ENCODE measurements at places on chromosomes 5 and 9. TPM values are rescaled to one million over a fixed set of nuclear protein-coding genes. Genes with fewer than 3 reads are reported as not detected.

Gene INSL4
- total RNA-seq: not detected

Gene SPATA31C1
- total RNA-seq: not detected

Gene PLPP7
- 124 TPM for total RNA-seq

Gene NR2F1
- 35.3 TPM for total RNA-seq

- H3K27ac ChIP-seq: no peak overlapping the region
- no peaks in the 10 kb centered on the region for H3K27me3 ChIP-seq
- no peaks in the 10 kb centered on the region for H3K36me3 ChIP-seq
- no peak overlapping the region for H3K4me3 ChIP-seq
- no peaks in the 10 kb centered on the region for H3K4me1 ChIP-seq
Measured at GRCh38 chr5:175813943-175814630, 57.3 kb upstream of the CPLX2 start.

DNA sequence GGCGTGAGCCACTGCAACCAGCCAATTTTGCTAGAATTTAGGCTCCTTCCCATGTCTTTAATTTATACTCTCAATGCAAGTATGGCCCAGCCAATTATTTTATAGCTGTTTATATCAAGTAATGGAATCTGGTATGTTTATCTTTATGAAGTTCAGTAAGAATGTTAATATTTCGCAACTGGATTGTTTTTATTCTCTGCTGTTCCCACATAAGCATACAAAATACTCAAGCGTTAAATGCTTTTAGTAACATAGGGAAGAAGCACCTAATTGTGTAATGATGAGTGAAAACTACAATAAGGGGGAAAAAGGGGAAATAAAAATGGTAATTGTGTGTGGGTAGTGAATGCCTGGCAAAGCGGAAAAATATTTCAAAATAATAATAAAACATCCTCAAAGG is 21.3 kb downstream of the PWWP2A start:
- peaks cover 8% of the 10 kb centered on the region for H3K36me3 ChIP-seq
- no peaks in the 10 kb centered on the region for H3K27me3 ChIP-seq
- DNase-seq: no peak

DNA sequence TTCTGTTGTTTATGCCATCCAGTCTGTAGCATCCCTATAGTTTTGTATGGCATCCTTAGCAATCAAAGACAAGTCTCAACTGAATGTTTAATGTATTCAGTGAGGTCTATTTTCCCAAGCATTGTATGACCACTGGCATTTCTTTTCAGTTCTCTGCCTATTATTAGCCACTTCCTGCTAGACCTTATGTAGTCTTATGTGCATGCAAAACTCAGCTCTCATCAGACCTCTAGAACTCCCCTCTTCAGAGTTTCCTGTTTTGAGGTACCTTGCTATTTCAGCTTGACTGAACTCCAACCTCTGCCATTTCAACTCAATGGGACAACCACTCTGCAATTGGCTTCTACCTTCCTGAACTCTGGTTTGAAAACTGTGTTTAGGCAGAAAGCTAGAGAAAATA is 113.2 kb downstream of the SLC25A46 start:
- no peak overlapping the region for H3K4me3 ChIP-seq
- DNase-seq: no peak
- no peaks in the 10 kb centered on the region for H3K4me1 ChIP-seq
- no peak overlapping the region for H3K27ac ChIP-seq
- H3K27me3 ChIP-seq: no peaks in the 10 kb centered on the region
- no peaks in the 10 kb centered on the region for H3K36me3 ChIP-seq

Data from right atrium auricular region (tissue), 2 donors.